Germinal center (tissue), 1 donor: ENCODE measurements at places on chromosomes 7 and 10.

GRCh38 chr10:3421537-3422257 is 249.1 kb upstream of the PITRM1 start:
- no peak for DNase-seq

- no peak for DNase-seq
Measured at GRCh38 chr10:126713594-126713993, 43.1 kb upstream of the C10orf90 start.

- no peak for DNase-seq
Measured at GRCh38 chr7:67311901-67312300, 315.3 kb downstream of the TYW1 start.

DNA sequence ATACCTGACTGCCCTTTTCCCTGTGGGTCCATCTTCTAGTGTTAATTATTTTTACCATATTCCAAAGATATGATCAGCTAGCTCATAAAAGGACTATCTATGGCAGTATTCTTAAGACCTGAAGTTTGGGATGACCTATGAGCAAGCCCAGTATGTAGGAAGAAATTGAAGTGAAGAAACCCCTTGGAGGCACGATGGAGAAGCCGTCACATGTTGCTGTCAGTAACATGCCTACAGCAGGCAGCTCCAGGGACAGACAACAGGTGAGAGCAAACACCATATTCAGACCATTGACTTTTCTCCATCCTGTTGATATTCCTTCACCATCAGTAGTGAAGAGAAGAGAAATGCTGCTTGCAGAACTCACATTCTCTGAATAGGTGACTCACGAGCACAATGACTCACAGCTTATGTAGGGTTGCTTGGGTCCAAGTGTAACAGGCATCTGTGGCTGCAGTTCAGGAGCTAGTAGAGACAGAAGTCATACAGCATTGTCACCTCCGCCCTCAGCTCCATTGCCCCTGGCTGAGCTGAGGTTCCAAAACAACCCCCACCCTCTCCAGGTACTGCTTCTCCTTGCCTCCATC is 8.4 kb upstream of the LYZL2 start:
- no peak for DNase-seq

DNA sequence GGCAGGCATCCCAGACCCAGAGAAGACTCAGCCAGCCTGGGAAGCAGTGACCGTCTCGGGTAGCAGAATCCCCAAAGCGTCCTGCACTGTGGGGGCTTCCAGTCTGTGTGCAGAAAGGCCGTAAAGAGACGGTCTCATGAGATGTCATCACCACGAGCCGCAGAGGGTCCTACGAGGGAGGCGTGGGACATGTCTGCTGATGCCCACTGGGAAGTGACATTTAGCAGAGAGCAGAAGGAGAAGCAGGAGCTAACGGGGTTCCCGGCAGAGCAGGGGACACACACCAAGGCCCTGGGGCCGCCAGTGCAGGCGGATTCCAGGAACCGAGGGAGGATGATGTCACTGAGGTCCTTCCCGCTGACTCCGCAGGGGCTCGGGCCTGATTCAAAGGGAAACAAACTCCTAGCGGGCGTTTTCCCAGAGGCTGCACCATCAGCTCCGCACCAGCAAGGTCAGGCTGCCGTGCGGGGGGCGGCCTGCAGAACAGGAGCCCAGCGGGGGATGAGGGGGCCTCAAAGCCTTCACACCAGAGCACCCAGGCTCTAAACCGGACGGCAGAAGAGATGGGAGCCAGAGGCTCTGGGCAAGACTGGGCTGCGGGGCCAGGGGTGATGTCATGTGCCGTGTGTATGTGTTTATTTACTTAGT is 85.4 kb upstream of the PDGFA start:
- DNase-seq = no peak

DNA sequence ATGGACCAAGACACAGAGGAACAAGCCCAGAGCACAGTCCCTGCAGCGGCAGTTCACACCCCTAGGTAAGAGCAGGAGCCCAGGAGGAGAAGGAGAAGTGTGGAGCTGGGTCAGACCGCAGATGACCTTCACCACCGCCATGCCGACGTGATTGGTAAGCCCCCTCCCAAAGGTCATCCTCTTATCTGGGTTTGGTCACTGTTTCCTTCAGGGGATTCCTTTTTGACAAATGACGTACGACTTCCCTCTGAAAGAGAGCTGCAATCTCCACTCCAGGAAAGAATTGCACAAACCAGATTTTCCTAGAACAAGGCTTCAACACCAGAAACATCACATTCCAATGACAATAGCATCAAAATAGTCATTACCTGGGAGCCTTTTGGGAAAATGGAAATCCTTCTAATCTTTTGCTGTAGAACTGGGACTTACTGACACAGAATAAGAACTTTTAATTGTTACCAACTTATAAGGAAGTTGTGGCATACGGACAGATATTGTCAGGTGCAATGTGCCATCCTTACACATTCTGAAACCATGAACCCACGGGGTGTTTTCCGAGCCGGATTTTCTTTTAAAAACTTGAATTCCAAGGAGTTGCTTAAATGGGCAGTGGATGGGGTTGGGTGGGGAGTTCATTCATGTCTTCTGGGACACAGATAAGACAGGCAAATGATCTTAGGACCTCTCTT is 20.8 kb upstream of the ADAM12 start:
- no peak for DNase-seq

DNA sequence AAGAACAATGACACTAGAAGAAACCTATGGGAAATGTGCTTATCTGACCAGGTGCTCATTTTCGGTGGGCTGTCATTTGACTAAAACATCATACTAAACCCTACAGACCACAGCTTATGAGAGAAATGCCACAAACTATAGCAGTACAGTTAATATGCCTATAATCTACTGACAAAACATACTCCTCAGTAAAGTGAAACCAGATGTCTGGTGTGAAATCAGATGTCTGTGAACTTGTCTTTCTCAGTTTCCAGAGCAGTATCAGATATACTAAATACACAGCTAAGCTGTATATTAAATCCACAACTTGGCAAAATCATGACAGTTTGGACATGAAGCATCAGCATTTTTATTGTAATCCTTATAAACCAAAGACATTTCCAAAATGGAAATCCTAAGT is 3.3 kb downstream of the IMMP2L start:
- no peak for DNase-seq

DNA sequence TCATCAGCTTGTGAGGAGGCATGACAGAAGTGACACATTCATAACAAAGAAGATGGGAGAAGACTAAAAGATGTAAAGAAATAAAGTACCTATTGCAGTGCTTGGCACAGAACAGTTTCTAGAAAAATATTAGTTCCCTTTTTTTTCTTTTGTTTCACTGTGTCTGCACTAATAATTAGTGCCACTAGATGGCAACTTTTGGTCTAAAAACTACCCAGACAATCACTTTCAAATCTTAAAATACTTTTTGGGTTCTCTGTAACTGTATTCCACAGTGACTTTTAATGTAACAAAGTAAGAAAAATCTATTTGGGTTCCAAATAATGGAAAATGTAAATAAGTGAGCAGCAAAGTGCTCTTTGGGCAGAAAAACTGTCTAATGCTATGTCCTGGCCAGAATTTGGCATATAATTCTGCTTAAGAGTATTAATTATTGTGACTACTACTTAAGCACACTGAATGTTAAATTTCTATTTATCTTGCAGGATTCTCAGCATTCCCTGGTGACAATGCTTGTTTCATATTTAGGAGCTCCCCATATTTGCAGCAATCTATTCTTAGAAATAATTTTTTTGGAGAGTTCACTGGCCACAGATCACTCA is 134.8 kb upstream of the KIF5B start:
- peak; percentile 33 for DNase-seq

- peak; percentile 70 for DNase-seq
Measured at GRCh38 chr10:100327007-100327717, 2.9 kb downstream of the PKD2L1 start.

DNA sequence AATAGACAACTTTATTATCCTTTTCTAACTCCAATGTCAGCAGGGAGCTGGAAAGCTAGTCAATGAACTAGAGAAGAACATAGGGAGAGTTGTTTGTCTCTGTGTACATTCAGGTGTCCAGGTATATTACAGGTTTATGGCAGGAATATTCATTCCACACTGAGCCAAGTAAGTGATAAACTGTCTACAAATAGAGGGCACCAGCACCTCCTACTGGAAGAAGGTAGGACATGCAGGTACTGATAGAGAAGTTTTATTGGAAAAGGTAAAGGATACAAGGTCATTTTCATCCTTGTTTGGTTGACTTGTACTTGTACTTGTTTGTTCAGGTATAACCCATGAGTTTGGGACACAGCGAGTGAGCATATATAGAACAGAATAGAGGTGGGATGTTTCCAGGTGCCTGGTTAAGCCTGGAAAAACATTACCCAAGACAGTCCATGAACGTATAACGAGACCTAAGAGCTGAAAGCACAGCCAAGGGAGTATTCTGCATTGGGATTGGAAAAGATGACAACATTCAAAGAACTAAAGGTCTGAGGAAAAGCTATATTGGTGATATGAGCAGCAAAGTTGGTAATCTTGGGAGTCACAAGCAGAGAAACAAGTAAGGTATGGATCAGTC is 61.4 kb upstream of the PPP1R3C start:
- peak; percentile 40 for DNase-seq
